NCI-H187 (cell line): ENCODE measurements at places on chromosomes 5 and 9.

DNA sequence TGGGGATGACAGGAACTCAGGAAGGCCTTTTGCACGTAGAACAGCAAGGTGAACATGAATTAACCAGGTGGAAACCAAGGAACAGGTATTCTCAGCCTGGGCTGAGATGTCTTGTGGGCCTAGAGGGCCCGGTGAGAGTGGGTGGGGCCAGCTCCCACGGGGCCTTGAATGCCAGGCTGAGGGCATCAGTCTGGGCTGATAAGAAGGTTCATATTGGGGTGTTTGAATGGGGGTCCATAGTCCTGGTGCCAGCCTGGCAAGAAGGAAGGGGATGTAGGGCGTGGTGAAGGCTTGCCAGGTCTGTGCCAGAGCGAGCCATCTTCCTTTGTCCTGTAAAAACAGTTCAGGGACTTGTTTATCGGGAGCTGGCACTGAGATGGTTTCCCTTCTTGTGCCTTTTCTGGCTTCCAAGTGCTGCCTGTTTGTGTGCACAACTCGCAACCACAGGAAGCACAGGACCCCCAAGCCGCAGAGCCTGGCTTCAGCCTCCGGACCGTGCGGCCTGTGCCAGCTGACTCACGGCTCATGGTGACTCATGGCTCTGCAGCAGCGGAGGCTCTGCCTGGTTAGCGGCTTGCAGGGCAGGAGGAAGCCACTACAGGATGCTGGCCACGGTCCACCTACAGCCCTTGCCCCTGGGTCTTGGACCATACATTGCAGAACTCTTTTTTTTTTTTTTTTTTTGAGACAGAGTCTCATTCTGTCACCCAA is 2.4 kb downstream of the CARD19 start:
- DNase-seq: no peak

DNA sequence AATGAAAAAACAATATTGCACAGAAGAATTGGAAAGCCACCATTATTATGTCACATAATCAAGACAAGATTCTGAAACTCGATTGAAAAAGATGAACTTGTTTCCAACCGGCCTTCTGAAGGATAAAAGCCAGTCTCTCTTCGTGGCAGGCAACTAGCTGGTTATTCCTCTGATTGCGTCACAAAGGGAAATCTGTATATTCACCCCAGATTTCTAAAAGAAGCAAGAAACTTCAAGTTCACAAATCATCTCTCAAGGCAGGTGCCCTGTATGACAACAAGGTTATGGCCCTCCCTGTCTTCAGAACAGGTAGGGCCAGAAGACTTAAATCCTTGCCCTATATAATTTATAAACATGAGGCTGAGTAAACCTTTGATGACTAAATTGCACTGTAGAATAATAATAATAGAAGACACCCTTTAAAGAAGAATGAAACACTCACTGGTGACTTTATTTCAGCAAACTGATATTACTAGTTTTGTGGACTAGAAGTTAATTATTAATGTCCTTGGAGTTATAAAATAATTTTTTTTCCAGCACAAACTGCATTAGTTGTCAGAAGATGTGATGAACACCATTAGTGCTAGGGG is 2.9 kb upstream of the KLF4 start:
- DNase-seq: no peak

GRCh38 chr5:168317096-168317520 is 25.7 kb downstream of the WWC1 start:
- DNase-seq: no peak

DNA sequence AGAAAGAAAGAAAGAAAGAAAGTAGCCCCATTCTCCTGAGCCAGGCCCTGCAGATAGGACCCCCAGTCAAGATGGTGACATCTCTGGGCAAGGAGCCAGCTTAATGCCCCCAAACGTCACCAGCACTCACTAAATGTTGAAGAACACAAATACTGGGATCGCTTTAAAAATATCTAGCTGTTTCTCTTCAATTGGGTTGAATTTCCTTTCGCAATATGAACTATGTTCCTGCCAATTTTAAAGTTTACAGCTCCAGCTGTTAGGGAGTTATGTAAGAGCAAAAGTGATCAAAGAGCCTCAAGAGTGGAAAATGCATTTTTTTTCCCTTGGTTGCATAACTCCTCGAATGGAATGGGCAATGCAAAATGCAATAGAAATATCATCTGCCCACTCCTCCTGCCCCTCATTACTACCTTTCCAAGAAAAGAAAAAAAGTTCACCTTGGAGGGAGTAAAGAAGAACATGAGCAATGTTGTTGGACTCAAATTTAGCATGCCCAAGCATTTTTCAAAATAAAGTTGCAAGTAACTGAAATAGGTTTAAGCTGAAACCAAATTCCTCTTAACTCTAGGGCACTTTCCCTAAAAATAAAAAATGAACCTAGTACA is 244.2 kb upstream of the PIK3R1 start:
- DNase-seq: no peak

- DNase-seq: no peak
Observed at GRCh38 chr5:169650701-169651331, 13.7 kb downstream of the DOCK2 start.

DNA sequence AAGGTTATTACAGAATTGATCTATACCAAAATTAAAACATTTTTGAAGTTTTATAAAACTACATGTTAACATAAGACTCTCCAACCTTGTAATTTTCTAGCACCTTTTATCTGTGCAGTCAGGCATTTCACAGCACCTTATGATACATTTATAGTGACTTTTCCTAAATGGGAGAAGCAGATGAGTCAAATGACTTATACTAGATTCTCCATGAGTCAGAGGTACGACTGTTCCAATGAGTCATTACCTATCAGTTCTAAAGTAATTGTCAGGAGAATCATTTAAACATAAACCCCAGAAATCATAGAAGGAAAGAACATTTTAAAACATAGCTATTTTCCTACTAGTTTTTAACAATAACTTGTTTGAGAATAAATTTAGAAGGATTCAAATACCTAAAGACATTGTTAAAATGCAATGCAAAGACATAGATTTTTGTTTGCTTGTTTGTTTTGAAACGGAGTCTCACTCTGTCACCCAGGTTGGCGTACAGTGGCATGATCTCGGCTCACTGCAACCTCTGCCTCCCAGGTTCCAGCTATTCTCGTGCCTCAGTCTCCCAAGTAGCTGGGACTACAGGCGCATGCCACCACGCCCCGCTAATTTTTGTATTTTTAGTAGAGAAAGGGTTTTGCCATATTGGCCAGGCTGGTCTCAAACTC is 34.7 kb upstream of the DMXL1 start:
- no peak for DNase-seq

- no peak for DNase-seq
Observed at GRCh38 chr9:135741276-135742219, 39.6 kb downstream of the KCNT1 start.

DNA sequence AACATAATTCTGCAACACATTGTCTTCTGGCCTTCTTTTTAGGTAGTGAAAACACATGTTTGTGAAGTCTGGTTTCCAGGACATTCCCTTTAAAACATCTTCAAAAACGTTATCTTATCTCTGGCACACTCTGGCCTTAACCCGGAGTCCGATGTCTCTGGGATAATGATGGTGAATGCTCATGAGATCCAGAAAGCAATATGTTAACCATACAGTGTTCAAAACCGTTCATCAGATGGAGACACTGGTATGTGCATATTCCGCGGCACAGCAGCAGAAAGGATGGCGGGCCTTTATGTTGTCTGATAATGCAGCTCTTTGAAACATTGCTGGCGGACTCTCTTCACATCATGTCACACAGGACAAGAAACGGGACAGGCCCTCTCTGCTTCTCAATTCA is 605.2 kb downstream of the CCDC171 start:
- no peak for DNase-seq

DNA sequence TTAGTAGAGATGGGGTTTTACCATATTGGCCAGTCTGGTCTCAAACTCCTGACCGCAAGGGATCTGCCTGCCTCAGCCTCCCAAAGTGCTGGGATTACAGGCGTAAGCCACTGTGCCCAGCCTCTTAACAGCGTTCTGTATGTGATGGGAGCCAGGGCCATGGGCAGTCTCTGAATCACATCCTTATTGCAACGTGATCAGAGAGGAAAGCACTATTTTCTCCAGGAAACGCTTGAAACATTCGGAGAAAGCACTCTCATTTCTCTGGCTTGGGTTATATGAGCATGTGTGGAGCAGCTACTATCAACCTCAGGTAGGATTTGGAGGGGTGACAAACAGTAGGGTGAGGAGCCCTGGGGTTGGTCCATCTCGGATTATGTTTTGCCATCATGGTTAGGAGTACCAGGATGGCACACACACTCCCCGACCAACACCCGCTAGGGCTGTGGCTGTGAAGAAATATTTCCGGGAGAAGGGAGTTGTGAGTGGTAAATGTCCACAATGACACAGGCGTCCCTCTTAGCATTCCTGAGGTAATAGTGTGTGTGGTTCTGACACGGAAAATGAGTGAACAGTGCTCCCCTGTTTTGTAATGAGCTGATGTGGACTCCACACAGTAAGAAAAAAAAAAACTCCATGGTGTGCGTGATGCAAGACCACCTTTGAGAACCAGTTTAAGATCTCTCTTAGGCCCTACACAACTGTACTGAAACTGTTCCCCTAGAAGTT is 406.2 kb upstream of the ZNF608 start:
- DNase-seq: no peak

DNA sequence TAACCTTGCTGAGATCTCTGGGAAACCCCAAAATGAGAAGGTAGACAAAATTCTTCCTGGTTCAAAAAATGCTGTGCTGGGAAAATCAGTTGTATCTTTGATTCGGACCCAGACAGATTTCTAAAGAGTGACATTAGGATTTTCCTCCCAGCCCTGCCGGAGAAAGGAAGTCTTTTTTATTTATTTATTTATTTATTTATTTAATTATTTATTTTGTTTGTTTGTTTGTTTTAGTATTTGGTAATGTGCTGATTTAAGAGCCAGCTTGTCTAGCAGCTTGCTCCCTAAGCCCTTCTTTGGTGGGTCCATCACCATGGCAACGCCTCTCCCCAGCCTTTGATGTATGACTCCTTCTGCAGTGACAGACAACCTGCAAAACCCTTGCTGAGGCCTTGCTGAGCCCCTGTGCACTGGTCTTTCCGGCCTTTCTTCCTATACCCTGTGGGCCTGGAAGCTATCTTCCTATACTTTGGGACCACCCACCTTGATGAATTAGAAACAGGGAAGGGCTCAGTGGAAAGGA is 60.6 kb upstream of the AFAP1L1 start:
- DNase-seq: no peak

DNA sequence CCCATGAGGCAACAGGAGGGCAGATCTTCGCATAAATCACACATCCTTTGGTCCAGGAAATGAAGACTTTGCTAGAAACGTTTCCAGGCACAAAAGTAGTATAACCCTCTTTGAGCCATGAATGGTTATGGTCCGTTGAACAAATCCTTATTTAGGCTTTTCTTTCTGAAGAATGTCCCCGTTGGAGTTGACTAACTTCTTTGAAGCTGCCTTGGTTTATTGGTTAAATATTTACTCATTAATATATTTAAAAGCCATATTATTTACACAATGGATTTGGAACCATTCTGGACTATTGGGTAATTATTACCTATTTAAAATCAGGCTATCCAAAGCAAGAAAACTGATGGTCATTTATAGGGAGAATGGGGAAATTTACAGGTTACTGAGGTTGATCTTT is 347.6 kb upstream of the SLC30A5 start:
- DNase-seq: no peak

GRCh38 chr9:105141146-105141975 is 103.1 kb upstream of the SLC44A1 start:
- DNase-seq: no peak

GRCh38 chr9:129258124-129258822 is 80.2 kb upstream of the IER5L start:
- peak; percentile 52 for DNase-seq

DNA sequence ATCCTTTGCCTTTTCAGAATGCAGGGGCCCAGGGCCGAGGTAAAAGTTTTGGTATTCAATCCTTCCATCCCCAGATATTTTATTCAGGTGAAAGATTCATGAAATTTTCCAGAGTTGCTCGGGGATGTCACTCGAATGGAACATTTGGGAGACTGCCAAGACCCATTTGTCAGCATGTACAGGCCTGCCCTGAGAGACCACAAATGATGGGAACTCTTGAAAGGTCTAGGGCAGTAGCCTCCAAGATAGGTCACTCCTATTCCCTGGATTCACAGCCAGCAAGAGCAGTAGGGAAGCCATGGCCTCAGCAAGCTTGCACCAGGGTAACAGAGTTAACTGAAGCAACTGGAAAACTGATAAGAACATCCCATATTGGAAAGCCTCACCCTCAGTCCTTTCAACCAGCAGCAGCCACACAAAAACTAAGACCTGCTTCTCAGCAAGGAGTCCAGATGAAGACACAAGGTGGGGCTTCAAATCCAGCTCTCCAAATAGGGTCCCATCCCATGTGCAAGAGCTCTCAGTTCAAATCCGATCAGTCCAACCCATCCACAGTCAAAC is 12.5 kb downstream of the CARD6 start:
- no peak for DNase-seq

GRCh38 chr5:66843065-66843464 is 246.9 kb downstream of the MAST4 start:
- no peak for DNase-seq

DNA sequence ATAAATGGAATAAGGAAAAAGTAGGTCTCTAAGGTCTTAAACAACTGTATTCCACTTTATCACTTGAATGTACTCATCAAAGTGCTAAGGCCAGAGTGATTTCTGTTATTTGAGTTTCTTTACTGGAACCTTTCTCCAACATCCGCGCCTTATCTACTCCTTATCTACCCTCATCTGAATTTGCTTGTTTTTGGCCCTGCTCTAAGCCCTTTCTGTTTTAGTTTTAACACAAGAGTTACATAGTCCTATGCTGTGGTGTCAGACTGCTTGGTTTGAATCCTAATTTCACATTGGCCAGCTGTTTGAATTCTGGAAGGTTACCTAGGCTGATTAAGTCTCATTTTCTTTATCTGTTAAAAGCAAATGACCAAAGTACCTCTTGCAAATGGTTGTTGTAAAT is 128.3 kb downstream of the PCSK5 start:
- no peak for DNase-seq

DNA sequence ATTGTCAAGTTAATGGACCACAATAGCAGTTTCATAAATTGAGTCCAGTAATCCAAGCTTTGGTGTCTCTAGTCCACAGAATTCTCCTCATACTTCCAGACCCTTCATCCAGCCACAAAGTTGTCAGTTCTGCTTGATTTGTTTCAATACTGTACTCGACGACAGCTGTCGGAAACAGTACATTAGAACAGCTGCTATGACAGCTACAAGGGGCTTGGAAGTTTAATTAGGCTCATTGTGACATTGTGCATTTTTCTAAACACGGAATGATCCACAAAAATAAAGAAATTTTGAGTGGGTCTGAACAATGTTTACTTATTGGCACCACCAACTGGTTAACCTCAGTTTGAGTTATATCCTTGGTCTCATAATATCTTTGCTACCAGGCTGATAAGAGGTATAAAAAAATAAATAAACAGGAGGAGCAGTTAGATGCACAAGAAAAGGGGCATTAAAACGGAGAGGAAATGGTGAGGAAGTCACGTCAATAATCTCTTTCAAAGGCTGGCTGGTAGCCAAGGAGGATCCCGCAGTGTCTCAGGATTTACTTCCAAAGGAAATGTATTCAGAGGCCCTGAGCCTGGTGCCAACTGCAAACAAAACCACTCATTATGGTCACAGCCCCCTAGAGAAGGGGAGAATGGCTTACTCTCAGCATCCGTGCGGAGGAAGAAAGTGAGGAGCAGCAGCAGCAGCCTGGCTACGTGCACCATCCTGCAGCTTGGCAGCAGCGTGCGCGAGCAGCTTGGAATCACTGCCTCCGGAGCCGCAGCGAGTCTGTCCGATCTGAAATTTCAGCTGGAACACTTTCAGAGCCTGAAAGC is 933.8 kb upstream of the DMAC1 start:
- DNase-seq: no peak

- no peak for DNase-seq
Observed at GRCh38 chr9:96553070-96553469, 66.6 kb downstream of the CDC14B start.

- no peak for DNase-seq
Observed at GRCh38 chr5:55800924-55801323, 50.2 kb upstream of the IL31RA start.
